CD4-positive, alpha-beta T cell treated with Interleukin-6 at 100 ng/mL for 8 hours (primary cell): ENCODE measurements at places on chromosomes 6 and 20.

GRCh38 chr6:78868116-78868515 lies 765 bp downstream of the IRAK1BP1 start:
- DNase-seq, result no peak

- peak; percentile 32 for DNase-seq
Measured at GRCh38 chr6:117482240-117483003, at the start of gene DCBLD1. TSS of gene DCBLD1 (plus strand) at chr6:117482674. CDS start at chr6:117482782, 108 bp downstream.

DNA sequence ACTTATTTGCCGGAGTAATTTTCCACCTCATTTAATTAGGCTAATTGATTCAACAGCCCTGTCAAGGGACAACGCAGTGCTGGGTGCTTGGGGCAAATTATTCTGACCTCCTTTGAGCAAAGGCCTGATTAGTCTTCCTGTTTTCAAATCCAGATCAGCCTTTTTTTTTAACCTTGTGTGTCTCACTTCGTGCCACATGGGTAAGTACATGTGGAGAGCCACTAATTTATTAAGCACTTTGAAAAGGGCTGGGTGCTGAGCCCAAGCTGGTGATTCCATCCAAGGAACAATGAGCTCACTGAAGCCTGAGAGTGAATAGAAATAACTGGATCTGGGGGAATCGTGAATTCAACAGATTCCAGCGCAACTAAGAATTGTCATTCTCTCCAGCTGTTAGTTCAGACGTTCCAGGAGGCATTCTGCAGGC lies 229.3 kb downstream of the CLIC5 start:
- DNase-seq, result no peak

DNA sequence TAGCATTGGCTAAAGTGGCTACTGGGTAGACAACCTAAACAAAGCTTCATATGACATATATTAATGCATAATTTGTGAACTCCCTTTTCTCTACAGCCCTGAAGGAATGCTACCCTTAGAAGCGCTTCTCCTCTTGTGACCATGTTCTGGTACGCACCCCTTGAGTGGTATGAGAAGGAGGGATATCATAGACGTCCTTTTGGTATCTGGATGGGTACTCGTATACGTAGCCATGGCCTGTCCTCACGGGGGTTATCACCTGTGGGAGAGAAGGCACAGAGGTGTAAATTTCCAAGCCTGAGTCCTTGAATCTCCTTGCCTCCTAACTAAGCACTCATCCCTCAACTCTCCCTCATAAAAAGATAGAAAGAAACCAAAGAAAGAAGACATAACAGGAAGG lies 39.0 kb downstream of the NEDD9 start:
- no peak for DNase-seq

DNA sequence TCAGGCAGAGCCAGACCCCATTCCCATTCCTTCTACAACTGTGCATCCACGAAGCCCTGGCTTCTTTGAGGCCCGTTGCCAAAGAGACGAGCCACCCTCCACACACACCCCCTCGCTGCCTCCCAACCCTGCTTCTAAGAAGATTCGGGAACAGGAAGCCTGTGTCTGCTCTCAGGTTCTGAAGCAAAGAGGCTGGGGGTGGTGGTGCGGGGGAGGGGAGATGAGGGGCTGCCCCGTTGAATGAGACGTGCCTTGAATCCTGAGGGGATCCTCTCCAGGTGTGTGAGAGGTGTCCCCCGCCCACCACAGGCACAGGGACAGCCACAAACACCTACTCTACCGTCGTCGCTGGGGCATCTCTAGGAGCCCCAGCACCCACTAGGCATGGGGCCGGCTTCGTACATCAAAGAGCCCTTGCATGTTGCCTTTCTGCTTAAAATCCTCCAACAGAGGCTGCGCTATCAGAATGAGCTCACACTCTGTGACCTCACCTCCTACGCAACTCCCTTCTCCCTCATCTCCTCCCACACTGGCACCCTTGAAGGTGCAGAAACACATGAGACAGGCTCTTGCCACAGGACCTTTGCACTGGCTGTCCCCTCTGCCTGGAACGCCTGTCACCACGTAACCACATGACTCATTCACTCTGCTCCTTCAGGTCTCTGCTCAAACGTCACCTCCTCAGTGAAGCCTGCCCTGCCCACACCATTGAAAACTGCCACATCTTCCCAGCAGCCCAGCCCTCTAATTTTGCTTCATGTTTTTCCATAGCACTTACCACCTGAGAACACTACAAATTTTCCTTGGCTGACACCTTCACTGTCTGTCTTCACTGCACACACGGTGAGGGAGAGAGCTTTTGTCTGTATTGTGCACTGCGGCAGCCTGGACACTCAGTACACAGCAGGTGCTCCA lies 58.5 kb downstream of the PREX1 start:
- peak; percentile 82 for DNase-seq

DNA sequence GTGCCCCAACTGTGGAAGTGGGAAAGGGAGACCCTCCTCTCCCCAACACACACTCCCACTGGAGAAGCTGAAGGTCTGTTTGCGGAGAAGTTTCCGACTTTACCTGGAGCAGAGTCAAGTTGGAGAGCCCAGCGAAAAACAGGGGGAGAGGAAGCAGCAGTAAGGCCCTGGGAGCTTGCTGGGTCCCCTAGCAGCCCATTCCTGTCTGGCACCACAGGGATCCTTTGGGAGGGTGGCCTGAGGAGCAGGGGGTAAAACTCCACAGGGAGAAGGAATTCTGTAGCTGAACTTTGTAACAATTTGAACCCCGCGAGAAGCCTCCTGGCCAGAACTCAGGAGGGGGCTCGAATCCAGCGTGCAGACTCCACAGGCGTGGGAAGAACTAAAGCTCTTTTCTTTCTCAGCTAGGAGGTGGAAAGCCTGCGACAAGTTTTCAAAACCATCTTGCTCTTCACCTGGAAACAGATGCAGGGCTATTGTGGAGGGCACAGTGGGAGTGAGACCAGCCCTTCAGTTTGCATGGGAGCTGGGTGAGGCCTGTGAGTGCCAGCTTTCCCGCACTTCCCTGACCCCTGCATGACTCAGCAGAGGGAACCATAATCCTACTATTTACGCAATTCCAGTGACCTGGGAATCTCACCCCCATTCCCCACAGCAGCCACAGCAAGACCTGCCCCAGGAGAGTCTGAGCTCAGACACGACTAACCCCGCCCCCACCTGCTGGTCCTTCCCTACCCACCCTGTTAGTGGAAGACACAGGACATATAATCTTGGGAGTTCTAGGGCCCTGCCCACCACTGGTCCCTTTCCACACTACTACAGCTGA lies 25.8 kb downstream of the SERPINB9 start:
- DNase-seq, result no peak

GRCh38 chr6:108742041-108742440 lies 106.2 kb upstream of the ARMC2 start:
- no peak for DNase-seq

- DNase-seq, result no peak
Measured at GRCh38 chr20:31568041-31568731, 36.9 kb upstream of the ID1 start.

DNA sequence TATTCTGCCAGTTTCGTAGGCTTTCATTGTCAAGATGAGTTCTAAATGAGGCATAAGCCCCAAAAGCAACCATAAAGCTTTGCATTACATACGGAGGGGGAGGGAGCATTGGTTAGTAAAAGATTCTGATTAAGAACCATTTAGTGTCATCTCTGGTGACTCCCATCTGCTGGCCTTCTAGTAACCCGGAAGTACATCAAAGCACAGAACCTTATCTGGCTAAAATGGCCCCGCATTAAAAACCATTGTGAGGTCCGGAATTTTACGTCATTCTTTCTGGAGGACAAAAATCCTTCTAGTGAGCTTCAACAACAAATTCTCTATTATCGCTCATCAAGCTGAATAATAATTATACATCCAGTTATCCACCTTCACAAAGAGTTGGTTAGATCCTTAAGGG lies 37.8 kb downstream of the METTL24 start:
- no peak for DNase-seq

GRCh38 chr6:84218091-84218490 lies 9.4 kb downstream of the CEP162 start:
- DNase-seq, result no peak

GRCh38 chr6:132482581-132482980 lies 30.3 kb downstream of the STX7 start:
- DNase-seq, result no peak

DNA sequence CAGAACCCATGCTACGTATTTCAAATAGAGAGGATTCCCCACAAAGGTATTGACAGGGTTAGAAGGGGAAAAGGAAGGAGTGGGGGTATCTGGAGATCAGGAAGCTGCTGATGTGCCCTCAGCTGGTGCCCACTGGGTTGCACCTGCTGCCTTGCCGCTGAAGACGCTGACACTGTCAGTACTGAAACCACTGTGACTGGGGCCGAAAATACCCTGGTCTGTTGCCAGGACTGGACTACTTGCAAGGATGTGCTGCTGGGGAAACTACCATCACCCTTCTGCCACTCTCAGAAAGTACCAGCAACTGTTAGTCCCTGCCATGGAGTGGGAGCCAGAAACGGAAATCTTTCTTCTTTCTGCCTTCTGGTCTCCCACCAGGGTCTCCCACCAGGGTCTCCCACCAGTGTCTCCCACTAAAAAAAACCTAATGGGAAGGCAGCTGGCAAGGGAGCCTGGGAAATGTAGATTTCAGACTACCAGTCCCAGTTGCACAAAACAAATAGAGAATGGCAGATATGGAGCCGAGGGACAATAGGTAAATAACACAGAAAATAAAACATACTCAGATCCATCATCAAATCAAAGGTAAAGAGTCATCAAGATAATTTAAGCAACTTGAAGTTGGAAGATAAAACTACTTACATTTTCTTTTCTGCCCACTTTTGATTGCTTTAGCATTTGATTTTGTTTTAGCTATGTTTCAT lies 204.8 kb downstream of the TPBG start:
- no peak for DNase-seq

GRCh38 chr6:165823609-165824326 lies 160.7 kb upstream of the PDE10A start:
- no peak for DNase-seq

DNA sequence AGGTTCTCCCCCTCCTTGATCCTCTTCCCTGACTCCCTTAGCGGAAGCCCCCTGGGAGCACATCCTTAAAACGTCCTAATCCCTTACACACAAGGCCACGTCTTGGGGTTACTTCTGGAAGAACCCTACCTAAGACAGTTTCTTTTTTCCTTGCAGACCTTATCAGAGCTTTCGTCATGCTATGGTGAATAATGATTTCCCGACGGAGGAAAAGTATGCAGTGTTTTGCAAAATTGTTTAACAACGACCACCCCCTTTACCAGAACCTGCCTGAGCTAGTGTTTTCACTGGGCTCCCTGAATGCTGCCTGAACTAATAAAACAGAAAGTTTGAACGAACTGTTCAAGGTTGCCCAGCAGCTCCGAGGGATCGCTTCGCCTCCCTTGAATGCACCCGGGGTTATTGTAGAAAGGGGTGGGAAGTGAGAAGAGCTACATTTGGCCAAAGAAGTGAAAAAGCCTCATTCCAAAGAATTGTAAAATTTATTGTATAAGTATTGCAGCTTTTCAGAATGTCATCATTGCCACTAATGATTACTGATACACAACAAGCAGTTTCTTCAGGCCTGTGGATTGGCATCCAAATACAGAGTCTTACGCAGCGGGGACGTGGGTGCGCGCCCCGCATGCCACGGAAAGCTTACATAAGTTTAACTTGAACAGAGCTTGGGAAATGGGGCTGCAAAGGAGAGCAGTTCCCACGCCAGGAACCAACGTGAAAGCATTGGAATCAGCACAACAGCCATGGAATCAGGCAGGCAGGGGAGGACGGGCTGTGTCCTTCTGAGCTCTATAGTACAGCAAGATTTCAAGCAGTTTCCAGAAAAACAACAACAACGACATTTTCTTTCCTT lies 27.9 kb upstream of the ZBP1 start:
- no peak for DNase-seq

GRCh38 chr6:235763-236360 lies 56.4 kb upstream of the DUSP22 start:
- peak; percentile 50 for DNase-seq

- no peak for DNase-seq
Measured at GRCh38 chr6:42688281-42688680, 34.1 kb downstream of the PRPH2 start.

DNA sequence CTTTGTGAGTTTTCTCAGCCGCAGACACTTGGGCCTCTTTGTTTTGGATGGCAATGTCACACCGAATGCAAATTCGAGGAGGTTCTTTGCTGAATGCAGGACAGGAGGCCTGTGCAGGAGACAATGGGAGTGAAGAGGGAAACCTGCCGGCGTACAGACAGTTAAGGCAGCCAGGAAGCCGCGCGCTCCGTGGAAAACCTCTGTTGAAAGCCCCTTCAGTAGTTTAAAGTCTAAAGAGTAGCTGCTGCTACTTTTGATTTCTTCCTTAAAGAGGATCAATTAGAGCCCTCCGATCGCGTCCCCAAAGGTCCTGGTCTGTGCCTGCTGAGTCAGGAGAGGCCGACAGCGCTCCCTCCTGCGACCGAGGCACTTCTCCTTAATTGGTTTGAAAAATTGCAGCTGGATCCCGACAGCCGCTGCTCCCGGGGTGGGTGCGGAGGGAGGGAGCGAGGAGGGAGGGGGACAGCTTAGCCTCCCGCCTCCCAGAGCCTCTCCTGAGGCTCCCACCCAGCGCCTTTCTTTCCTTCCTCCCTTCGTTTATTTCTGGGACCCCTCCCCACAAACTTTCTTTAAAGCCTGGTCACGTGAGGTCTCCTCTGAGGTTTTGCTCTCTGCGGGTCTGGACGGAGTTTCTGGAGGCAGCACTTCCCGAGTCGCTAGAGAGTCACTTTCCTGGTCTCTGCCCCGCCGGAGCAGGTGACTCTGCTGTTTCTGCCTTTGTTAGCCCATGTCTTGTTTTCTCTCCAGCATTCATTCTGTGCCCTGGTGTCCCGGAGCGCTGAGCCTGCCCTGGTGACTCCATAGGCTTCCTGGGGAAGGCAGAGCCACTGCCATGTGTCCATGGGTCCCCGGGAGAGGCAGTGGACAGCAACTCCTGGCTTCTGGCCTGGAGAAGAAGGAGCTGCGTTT lies 22.3 kb upstream of the RPP40 start:
- no peak for DNase-seq

GRCh38 chr6:129853996-129854711 lies 7.0 kb downstream of the TMEM244 start:
- DNase-seq, result no peak

DNA sequence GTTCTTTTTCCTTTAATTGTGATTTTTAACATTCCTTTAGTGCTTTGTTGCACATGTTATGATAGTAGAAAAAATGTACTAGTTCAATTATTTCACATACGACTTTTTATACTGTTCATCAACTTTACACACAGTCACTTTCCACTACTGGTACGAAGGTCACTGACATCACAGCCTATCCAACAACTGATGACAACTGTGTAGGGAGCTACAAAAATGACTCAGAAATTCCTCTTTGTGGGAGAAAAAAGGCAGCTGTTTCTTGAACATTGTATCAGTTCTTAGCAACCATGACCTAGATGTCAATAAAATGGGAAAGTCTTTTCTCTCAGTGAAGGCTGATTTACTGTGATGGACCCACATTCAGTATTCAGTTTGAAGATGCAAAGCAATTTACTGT lies 7.0 kb upstream of the ID4 start:
- DNase-seq, result no peak

DNA sequence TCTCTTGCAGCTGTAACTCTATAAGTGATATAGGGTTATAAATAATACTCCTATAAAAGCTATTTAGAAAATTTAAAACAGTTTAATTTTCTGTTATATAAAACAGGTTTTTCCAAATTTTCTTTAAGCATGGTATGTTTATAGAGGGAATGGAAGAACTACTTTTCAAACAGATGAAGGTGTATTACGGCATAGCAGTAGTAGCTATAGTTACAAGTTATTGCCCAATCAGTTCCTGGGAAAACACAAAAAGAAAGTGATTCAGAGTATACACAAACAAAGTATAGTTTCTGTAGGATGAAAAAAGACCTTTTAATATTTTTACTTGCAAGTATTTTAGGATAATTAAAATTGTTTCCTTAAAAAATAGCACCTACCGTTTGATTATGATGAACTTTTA lies 9.8 kb downstream of the SLC17A5 start:
- no peak for DNase-seq

- peak; percentile 23 for DNase-seq
Measured at GRCh38 chr6:99434702-99435530, 9.8 kb upstream of the PNISR start.
